ENCODE measurements at places on chromosomes 11 and 22.

DNA sequence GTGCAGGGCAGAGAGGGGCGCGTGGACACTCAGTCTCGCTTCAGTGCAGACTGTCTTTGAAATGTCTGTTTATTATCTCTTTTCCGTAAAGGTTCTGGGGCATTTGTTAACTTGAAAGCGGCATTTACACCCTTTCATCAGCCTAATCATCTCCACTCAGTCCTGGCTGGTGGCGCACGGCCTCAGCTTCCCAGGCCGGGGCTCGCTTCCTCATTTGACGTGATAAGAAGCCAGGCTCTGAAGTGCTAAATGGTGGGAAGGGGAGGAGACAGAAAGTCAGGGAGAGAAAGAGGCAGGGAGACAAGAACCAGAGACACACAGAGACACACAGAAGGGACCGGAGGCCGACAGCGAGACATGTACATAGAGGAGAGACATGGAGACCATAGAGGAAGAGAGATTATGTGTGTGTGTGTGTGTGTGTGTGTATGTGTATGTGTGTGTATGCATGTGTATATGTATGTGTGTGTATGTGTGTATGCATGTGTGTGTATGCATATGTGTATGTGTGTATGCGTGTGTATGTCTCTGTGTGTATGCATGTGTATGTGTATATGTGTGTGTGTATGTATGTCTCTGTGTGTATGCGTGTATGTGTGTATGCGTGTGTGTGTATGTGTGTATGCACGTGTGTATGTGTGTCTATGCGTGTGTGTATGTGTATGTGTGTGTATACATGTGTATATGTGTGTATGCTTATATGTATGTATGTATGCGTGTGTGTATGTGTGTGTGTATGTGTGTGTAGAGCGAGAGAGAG lies 101.5 kb downstream of the ST3GAL4 start:
- H3K27me3 ChIP-seq = peaks cover 3% of the 10 kb centered on the region
- no peak for DNase-seq

DNA sequence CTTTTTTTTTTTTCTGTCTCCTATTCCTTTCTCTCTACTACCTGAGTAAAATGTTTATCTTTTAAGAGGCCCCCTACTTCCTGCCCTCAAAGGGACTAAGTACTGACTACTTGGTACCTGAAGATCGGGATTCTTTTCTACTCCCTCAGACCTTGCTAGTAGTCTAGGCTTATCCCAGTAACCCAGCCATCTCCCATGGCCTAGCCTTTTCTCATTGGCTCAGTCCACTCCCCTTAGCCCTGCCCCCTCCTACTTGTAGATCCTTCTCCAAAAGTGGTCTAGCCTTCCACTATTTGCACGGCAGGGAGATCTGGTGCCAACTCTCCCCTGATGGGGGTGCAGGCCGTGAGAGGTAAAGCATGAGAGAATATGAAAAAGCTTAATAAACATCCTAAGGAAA lies 133.7 kb downstream of the RCN1 start:
- H3K27me3 ChIP-seq = no peaks in the 10 kb centered on the region
- no peak for DNase-seq
- H3K27ac ChIP-seq = no peak overlapping the region
- H3K4me3 ChIP-seq = no peak overlapping the region
- no peaks in the 10 kb centered on the region for H3K4me1 ChIP-seq

DNA sequence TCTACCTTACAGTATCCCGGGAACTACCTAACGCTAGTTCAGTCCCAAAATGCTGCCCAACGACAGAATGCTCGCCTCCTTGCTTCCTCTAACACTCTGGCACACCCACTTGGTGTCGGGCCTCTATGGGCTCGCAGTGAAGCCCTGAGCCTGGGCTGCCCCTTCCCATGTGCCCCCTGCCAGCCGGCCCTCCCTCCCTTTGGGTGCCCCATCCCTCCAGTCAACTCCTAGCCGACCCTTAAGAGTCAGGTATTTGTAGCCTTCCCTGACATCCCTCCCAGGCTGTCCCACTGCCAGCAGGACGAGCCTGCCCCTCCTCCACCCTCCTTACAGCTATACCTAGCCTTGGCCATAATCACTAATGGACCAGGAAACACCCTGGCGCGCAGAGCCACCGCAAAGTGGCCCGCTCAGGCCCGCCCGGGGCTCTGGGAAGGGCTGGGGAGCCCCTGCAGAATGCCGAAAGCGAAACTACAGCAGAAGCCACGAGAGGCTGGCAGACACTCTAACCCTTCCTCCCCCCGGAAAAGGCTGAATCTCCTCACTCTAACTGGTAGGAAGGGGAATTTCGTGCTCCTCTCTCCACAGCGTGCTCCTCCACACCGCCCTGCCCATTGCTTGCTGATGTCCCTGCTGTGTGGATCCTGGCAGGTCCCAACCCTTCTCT lies 8.2 kb downstream of the CBX7 start:
- H3K27me3 ChIP-seq = no peaks in the 10 kb centered on the region
- peaks cover 25% of the 10 kb centered on the region for H3K36me3 ChIP-seq
- DNase-seq = no peak

DNA sequence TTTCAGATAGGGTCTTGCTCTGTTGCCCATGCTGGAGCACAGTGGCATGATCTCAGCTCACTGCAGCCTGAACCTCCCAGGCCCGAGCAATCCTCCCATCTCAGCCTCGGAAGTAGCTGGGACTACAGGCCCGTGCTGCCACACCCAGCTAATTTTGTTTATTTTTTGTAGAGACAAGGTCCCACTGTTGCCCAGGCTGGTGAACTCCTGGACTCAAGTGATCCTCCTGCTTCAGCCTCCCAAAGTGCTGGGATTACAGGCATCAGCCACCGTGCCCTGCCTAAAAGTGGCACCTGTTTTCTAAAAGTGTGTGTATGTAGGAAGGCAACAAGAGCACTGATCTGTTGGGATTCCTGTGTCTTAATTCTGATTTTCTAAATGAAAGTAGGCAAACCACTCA lies 20.2 kb downstream of the PACS1 start:
- no peaks in the 10 kb centered on the region for H3K27me3 ChIP-seq
- DNase-seq = no peak
- H3K4me1 ChIP-seq = peaks cover 1% of the 10 kb centered on the region
- H3K4me3 ChIP-seq = no peak overlapping the region
- no peaks in the 10 kb centered on the region for H3K36me3 ChIP-seq

DNA sequence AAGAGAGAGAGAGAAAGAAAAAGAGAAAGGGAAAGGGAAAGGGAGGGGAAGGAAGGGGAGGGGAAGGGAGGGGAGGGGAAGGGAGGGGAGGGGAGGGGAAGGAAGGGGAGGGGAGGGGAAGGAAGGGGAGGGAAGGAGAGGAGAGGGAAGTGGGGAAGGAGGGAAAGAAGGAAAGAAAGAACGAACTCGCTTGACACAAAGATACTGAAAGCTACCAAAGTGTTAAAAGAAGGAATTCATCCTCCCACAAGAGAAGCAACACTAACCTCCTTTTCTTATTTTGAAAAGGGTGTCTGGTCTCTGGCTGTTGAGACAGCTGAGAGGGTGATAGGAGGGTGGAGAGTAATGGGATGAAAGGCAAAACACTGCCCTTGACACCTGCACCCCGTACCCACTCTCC lies 172.6 kb downstream of the SHANK2 start:
- no peak overlapping the region for H3K27ac ChIP-seq
- H3K4me3 ChIP-seq = no peak overlapping the region
- no peak for DNase-seq

GRCh38 chr22:43990044-43990443 lies 34.1 kb upstream of the PARVB start:
- no peaks in the 10 kb centered on the region for H3K27me3 ChIP-seq
- no peak for DNase-seq
- H3K27ac ChIP-seq = no peak overlapping the region
- H3K4me1 ChIP-seq = peaks cover 4% of the 10 kb centered on the region
- no peak overlapping the region for H3K4me3 ChIP-seq

DNA sequence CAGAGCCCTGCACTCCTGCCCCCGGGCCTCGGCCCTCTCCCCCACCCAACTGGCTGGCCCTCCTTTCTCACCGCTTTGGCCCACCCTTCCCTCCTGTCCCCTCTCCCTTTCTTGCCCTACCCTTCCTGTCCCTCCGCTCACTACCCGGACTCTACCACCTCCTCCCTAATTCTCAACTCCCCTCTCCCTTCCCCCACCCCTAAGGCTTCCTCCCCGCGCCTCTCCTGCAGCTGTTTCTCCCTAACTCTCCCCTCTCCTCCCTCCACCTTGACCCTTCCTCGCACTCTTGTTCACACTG lies 421 bp downstream of the SLC15A3 start:
- DNase-seq = no peak
- H3K4me1 ChIP-seq = peaks cover 40% of the 10 kb centered on the region
- H3K27ac ChIP-seq = peak overlapping the region; percentile 77
- H3K36me3 ChIP-seq = no peaks in the 10 kb centered on the region
- peak overlapping the region; percentile 49 for H3K4me3 ChIP-seq
- no peaks in the 10 kb centered on the region for H3K27me3 ChIP-seq

- H3K4me3 ChIP-seq = no peak overlapping the region
- H3K27ac ChIP-seq = no peak overlapping the region
- no peaks in the 10 kb centered on the region for H3K4me1 ChIP-seq
- no peaks in the 10 kb centered on the region for H3K36me3 ChIP-seq
- no peaks in the 10 kb centered on the region for H3K27me3 ChIP-seq
- DNase-seq = no peak
Observed at GRCh38 chr11:115361025-115361424, 143.2 kb downstream of the CADM1 start.

- peak overlapping the region; percentile 90 for H3K27ac ChIP-seq
- H3K27me3 ChIP-seq = no peaks in the 10 kb centered on the region
- H3K4me1 ChIP-seq = peaks cover 40% of the 10 kb centered on the region
- no peaks in the 10 kb centered on the region for H3K36me3 ChIP-seq
- H3K4me3 ChIP-seq = peak overlapping the region; percentile 87
- no peak for DNase-seq
Observed at GRCh38 chr11:100686476-100687053, 523 bp upstream of the ARHGAP42 start.

GRCh38 chr22:25564320-25564978 lies at the start of gene GRK3:
TSS of gene GRK3 (plus strand) at chr22:25564675. CDS start at chr22:25565041, 366 bp downstream.
- H3K4me1 ChIP-seq = peaks cover 22% of the 10 kb centered on the region
- no peaks in the 10 kb centered on the region for H3K27me3 ChIP-seq
- H3K4me3 ChIP-seq = peak within 1 kb of the TSS; percentile 90
- H3K27ac ChIP-seq = peak within 1 kb of the TSS; percentile 76
- peak; percentile 86 for DNase-seq

DNA sequence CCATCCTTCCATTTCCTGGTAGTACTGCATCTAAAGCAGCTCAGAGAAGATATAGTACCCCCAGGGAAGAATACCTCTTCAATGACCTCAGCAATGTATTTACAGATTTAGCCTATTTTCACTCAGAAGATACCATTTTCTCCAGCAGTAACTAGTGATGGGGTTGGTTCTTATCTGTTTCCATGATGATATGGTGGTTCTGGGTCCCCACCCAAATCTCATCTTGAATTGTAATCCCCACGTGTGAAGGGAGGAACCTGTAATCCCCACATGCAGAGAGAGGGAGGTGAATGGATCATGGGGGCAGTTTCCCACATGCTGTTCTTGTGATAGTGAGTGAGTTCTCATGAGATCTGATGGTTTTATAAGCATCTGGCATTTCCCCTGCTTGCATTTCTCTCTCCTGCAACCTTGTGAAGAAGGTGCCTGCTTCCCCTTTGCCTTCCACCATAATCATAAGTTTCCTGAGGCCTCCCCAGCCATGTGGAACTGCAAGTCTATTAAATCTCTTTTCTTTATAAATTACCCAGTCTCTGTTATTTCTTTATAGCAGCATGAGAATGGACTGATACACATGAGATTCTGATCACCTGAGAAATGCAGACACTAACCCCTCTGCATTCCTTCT lies 139.2 kb downstream of the CCDC81 start:
- peaks cover 15% of the 10 kb centered on the region for H3K4me1 ChIP-seq
- H3K36me3 ChIP-seq = no peaks in the 10 kb centered on the region
- no peak overlapping the region for H3K4me3 ChIP-seq
- H3K27me3 ChIP-seq = no peaks in the 10 kb centered on the region

- H3K27ac ChIP-seq = no peak overlapping the region
- H3K4me3 ChIP-seq = no peak overlapping the region
- no peak for DNase-seq
- no peaks in the 10 kb centered on the region for H3K4me1 ChIP-seq
- H3K36me3 ChIP-seq = no peaks in the 10 kb centered on the region
- no peaks in the 10 kb centered on the region for H3K27me3 ChIP-seq
Observed at GRCh38 chr11:102989379-102990047, 34.0 kb upstream of the MMP13 start.

GRCh38 chr22:38290347-38290746 lies 17.5 kb upstream of the TMEM184B start:
- no peak overlapping the region for H3K27ac ChIP-seq
- H3K4me1 ChIP-seq = peaks cover 6% of the 10 kb centered on the region
- H3K4me3 ChIP-seq = no peak overlapping the region
- no peak for DNase-seq
- H3K36me3 ChIP-seq = peaks cover 57% of the 10 kb centered on the region
- H3K27me3 ChIP-seq = no peaks in the 10 kb centered on the region

- H3K4me1 ChIP-seq = peaks cover 21% of the 10 kb centered on the region
- no peaks in the 10 kb centered on the region for H3K36me3 ChIP-seq
- no peaks in the 10 kb centered on the region for H3K27me3 ChIP-seq
- no peak for DNase-seq
Observed at GRCh38 chr22:45262195-45262930, 21.7 kb upstream of the KIAA0930 start.

DNA sequence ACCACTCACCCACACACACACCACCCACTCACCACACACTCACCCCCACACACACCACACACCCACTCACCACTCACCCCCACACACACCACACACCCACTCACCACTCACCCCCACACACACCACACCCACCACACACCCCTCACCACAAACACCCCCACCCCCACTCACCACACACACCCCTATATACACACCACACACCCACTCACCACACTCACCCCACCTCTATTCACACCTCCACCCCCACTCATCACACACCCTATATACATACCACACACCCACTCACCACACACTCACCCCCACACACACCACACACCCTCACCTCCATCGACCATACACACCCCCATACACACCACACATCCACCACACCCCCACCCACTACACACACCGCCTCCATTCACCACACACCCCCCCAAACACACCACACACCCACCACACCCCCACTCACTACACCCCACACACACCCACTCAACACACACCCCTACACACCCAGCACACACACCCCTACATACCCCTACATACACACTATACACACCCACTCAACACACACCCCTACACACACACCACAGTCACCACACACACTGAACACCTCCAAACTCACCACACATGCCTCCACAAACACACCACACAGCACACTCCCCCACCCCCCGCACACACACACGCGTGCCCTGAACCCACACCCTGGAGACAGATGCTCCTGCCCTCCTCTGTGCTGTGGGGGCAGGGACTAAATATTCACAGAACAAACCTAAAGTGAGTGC lies 19.0 kb upstream of the TTLL12 start:
- H3K27me3 ChIP-seq = peaks cover 3% of the 10 kb centered on the region
- DNase-seq = no peak

GRCh38 chr22:44764373-44764772 lies 12.0 kb downstream of the ARHGAP8 start:
- no peak overlapping the region for H3K27ac ChIP-seq
- no peaks in the 10 kb centered on the region for H3K27me3 ChIP-seq
- DNase-seq = no peak
- H3K4me1 ChIP-seq = no peaks in the 10 kb centered on the region
- H3K36me3 ChIP-seq = no peaks in the 10 kb centered on the region
